Adrenal gland (tissue), 19 donors: ENCODE measurements at places on chromosomes 6 and 20. TPM values are rescaled to one million over a fixed set of nuclear protein-coding genes. Genes with fewer than 3 reads are reported as not detected.

GRCh38 chr6:43893073-43893472 is 123.1 kb downstream of the VEGFA start:
- H3K27me3 ChIP-seq = no peaks in the 10 kb centered on the region
- no peak overlapping the region for H3K4me3 ChIP-seq
- H3K27ac ChIP-seq = no peak overlapping the region
- no peaks in the 10 kb centered on the region for H3K4me1 ChIP-seq

DNA sequence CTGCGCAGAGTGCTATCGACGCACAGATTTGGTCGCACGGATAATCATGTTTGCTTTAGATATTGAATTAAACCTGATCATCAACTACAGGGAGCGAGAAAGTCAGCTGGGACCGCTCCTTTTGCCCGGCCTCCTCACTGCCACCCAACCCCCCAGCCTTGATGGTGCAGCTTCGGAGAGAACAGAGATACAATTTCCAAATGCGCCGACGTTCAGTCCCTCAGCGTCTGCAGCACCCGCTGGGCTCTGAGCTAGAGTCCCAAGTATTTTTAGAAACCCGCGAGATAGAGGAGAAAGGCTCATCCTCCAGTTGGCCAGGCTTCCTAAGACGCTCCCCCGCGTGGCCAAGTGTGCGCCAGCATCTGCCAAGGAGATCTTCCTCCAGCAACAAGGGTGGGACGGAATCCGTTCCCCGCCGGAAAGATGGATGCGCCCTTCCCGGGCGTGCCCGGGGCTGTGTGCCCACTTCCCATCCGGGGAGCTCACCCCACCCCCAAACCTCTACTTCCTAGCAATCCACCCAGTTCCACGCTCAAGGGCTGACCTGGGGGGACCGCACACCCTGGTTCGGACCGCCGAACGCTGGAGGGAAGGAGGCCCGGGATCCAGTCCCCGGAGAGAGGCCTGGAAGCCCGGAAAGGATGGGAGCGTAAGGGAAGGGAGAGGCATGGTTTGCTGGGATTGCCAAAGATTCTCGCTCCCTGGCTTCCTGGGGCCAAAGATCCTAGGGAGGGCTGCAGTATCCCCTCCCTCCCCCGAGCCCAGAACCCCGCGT is 4.1 kb downstream of the NKX2-2 start:
- no peak overlapping the region for H3K27ac ChIP-seq
- peaks cover 91% of the 10 kb centered on the region for H3K27me3 ChIP-seq
- peak overlapping the region; percentile 43 for H3K4me3 ChIP-seq
- no peaks in the 10 kb centered on the region for H3K36me3 ChIP-seq
- no peak for DNase-seq
- peaks cover 28% of the 10 kb centered on the region for H3K4me1 ChIP-seq

- H3K4me3 ChIP-seq = no peak overlapping the region
- H3K36me3 ChIP-seq = no peaks in the 10 kb centered on the region
- no peaks in the 10 kb centered on the region for H3K27me3 ChIP-seq
- no peak overlapping the region for H3K27ac ChIP-seq
- DNase-seq = no peak
Observed at GRCh38 chr20:2907519-2907918, 34.2 kb downstream of the PTPRA start.

- no peak overlapping the region for H3K4me3 ChIP-seq
- peaks cover 6% of the 10 kb centered on the region for H3K27me3 ChIP-seq
- no peak overlapping the region for H3K27ac ChIP-seq
- H3K4me1 ChIP-seq = no peaks in the 10 kb centered on the region
- H3K36me3 ChIP-seq = no peaks in the 10 kb centered on the region
Observed at GRCh38 chr6:129844118-129844891, 16.8 kb downstream of the TMEM244 start.

DNA sequence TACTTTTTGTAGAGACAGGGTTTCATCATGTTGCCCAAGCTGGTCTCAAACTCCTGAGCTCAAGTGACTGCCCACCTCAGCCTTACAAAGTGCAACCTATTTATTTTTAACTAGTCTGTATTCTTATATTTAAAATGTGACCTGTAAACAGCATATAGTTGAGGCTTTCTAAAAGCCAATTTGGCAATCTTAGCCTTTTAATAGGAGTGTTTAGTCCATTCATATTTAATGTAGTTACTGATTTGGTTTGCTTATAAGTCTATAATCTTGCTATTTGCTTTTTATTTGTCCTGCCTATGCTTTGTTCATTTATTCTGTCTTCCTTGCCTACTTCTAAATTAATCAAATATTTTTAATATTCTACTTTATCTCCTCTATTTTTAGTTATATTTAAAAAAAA is 15.0 kb upstream of the SOX4 start:
- H3K4me3 ChIP-seq = no peak overlapping the region
- H3K27me3 ChIP-seq = no peaks in the 10 kb centered on the region
- H3K27ac ChIP-seq = no peak overlapping the region
- DNase-seq = no peak
- H3K36me3 ChIP-seq = no peaks in the 10 kb centered on the region
- no peaks in the 10 kb centered on the region for H3K4me1 ChIP-seq

GRCh38 chr6:22133357-22133756 is 163.5 kb downstream of the PRL start:
- H3K27me3 ChIP-seq = no peaks in the 10 kb centered on the region
- H3K36me3 ChIP-seq = no peaks in the 10 kb centered on the region
- no peak overlapping the region for H3K4me3 ChIP-seq
- DNase-seq = no peak
- no peaks in the 10 kb centered on the region for H3K4me1 ChIP-seq

DNA sequence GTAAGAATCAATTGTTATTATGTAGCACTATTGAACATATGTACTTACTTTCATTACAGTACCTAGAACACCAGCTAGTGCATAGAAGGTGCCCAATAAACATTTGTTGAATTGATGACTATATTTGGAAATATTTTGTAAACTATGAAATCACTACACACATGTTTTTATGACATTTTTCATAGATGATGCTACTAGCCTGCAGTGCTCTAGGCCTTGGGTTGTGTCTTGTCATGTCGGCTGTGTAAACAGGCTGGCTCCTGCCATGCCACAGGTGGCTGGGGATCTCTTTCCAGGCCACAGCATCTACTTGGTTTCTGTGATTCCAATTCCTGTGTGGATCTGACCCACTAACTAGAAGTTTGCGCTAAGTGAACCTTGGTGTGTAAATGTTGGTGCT is 43.3 kb upstream of the EDN1 start:
- no peak overlapping the region for H3K27ac ChIP-seq
- H3K36me3 ChIP-seq = no peaks in the 10 kb centered on the region
- no peak overlapping the region for H3K4me3 ChIP-seq
- H3K27me3 ChIP-seq = no peaks in the 10 kb centered on the region
- DNase-seq = no peak

GRCh38 chr20:44409132-44409600 is 53.7 kb downstream of the HNF4A start:
- H3K27ac ChIP-seq = no peak overlapping the region
- no peak overlapping the region for H3K4me3 ChIP-seq
- DNase-seq = no peak
- H3K4me1 ChIP-seq = peaks cover 6% of the 10 kb centered on the region
- no peaks in the 10 kb centered on the region for H3K36me3 ChIP-seq

- H3K27me3 ChIP-seq = no peaks in the 10 kb centered on the region
- H3K36me3 ChIP-seq = no peaks in the 10 kb centered on the region
- no peak overlapping the region for H3K4me3 ChIP-seq
- H3K4me1 ChIP-seq = peaks cover under 1% of the 10 kb centered on the region
- H3K27ac ChIP-seq = no peak overlapping the region
- DNase-seq = peak; percentile 68
Observed at GRCh38 chr6:33702345-33702977, 9.0 kb downstream of the UQCC2 start.

DNA sequence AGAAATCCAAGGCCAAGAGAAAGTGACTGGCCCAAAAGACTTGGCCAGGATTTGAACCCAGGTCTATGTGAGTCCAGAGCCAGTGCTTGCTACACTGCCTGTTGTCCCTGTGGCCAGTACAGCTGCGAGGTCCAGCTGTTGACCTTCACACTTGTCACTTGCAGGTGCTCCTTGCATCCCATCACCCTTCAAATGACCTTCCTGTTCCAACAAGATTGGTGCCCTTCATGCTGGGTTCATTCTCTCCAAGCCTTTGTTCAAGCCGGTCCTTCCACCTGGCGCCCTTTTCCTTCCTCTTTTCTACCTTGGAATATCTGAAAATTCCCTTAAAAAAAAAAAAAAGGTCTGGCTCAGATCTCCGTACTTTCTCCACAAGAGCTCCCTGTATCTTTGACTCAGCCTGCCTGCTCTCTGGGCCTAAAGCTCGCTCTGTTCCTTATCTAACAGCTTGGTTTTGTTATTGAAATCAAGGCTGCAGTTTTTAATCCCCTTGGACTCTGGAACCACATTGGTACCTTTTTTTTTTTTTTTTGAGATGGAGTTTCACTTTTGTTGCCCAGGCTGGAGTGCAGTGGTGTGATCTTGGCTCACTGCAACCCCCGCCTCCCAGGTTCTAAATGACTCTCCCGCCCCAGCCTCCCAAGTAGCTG is 22.2 kb upstream of the MRPS18A start:
- no peaks in the 10 kb centered on the region for H3K36me3 ChIP-seq
- peak overlapping the region; percentile 67 for H3K27ac ChIP-seq
- no peaks in the 10 kb centered on the region for H3K27me3 ChIP-seq
- H3K4me3 ChIP-seq = no peak overlapping the region
- peaks cover 10% of the 10 kb centered on the region for H3K4me1 ChIP-seq

GRCh38 chr20:20476504-20476903 is 108.6 kb downstream of the INSM1 start:
- H3K4me3 ChIP-seq = no peak overlapping the region
- H3K4me1 ChIP-seq = no peaks in the 10 kb centered on the region
- no peaks in the 10 kb centered on the region for H3K27me3 ChIP-seq
- H3K36me3 ChIP-seq = no peaks in the 10 kb centered on the region
- no peak overlapping the region for H3K27ac ChIP-seq

GRCh38 chr6:145352382-145353080 is 382.8 kb downstream of the EPM2A start:
- no peak overlapping the region for H3K27ac ChIP-seq
- DNase-seq = no peak
- no peaks in the 10 kb centered on the region for H3K27me3 ChIP-seq
- H3K4me3 ChIP-seq = no peak overlapping the region
- no peaks in the 10 kb centered on the region for H3K36me3 ChIP-seq

DNA sequence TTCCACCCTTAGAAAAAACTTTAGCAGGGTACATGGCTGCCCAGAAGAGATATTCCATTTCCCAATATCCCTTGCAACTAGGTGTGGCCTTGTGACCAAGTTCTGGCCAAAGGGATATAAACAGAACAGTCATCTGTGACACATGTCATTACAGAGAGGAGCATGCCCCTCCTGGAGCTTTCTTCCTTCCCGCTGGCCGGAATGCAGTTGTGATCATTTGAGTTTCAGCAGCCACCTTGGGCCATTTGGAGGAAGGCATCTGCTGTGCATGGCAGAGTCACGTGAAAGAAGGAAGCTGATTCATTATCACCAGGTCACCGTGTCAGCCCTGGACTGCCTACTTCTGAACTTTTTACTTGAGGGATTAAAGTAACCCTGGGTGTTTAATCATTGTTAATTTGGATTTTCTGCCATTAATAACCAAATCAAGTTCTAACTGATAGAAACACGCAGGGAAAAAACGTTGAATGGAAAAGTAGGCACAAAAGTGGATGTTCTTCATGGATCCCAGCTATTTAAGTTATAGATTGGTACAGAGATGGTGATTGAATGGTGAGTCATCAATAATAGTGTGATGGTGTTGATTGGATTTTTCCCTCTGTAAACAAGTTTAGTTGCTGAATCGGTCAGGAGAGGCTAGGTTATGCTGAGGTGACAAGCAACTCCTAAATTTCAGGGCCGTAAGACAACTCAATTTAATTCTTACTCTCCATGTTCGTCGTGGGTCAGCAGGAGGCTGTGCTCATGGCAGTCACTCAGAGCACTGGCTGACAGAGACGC is 80.7 kb upstream of the CCDC167 start:
- DNase-seq = no peak
- H3K27me3 ChIP-seq = peaks cover 5% of the 10 kb centered on the region
- no peak overlapping the region for H3K27ac ChIP-seq
- H3K4me1 ChIP-seq = no peaks in the 10 kb centered on the region
- no peaks in the 10 kb centered on the region for H3K36me3 ChIP-seq

DNA sequence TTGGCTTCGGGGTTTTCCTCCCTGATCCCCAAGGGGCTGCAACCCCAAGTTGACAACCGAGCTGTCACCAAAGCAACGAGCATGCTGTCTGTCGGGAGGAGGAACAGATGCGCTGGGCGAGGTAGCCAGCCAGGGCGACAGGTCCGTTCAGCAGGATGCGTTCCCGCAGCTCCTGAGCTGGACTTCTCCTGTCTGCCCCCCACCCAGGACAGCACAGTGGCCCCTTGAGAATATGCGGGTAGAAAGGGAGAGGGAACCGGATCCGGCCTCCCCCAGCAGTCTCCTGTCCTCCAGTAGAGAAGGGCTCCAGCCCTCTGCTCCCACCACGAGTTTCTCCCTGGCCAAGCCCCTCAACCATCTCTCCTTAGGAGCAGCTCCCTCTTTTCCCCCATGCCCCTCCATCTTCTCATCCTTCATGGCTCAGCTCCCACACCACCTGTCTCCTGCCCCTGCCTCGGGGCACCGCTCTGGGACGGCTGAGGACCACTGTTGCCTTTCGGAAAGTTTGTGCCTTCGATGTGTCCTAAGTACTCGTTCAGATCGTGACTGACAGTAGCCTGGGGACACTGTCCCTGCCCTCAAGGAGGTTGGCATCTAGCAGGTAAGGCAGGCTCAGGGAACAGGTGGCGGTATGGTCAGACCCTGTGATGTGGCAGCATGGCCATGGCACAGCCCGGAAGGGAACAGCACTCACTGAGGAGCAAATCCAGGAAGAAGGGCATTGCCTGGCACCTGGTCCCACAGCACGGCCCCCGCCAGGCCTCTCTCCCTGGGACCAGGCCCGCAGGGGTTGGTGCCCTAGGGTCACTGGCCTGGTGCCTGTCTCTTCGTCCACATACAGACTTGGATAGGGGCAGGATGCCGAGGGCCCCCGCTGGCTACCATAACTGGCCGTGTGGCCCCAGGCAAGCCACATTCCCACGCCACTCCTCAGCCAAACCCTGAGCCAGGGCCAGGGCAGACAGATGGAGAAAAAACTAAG is 96.3 kb downstream of the ASXL1 start:
- H3K27me3 ChIP-seq = no peaks in the 10 kb centered on the region
- H3K36me3 ChIP-seq = no peaks in the 10 kb centered on the region
- no peak for DNase-seq
- H3K4me3 ChIP-seq = no peak overlapping the region
- H3K4me1 ChIP-seq = peaks cover 7% of the 10 kb centered on the region
- H3K27ac ChIP-seq = no peak overlapping the region

ACSS1 gene
- total RNA-seq = 37.8 TPM
